Spleen (tissue), 13 donors: ENCODE measurements at places on chromosomes 16 and 17. TPM values are rescaled to one million over a fixed set of nuclear protein-coding genes. Genes with fewer than 3 reads are reported as not detected.
A peak's percentile ranks its signal among the peaks of the same experiment; 100 is the strongest.

GRCh38 chr17:42049834-42050392 lies 488 bp downstream of the C17orf113 start:
- DNase-seq = no peak

GRCh38 chr16:3771513-3771912 lies 54.2 kb upstream of the TRAP1 start:
- DNase-seq = no peak

DNA sequence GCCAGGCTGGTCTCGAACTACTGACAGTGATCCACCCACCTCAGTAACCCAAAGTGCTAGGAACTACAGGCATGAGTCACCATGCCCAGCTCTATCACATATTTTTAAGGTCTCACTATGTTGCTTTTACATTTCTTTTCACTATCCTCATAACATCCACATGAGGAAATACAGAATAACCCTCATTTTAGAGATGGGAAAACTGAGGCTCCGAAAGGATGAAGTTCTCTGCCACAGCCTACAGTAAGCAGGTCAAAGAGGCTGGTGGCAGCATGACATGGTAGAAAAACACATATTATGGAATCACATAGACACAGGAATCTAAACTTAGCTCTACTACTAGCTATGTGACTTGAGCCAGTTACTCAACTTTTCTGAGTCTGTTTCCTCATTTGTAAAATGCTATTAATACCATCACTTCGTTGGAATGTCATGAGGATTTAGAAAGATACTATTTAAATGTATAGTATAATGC lies 32.2 kb downstream of the APPBP2 start:
- no peak for DNase-seq

- no peak for DNase-seq
Measured at GRCh38 chr17:68771867-68772515, 170.8 kb upstream of the FAM20A start.

GRCh38 chr16:75710344-75710743 lies 9.1 kb upstream of the DUXB start:
- no peak for DNase-seq

DNA sequence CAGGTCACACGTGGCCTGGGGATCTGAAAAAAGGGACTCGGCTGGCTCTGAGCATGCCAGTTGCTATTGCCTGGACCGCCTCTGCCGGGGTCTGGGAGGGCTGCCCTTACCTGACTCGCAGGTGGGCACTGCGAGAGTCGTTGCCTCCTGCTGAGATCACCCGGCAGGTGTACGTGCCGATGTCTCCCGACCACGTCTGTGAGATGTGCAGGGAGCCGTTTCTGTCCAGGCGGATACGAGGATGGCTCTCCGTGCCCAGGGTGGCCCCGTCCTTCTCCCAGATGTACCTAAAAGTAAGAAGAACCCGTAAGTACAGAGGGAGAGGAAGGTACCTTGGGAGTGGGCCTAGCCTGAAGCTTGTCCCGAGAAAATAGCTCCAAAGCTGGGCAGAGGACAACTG lies 112.0 kb upstream of the CDC42EP4 start:
- peak; percentile 57 for DNase-seq

DNA sequence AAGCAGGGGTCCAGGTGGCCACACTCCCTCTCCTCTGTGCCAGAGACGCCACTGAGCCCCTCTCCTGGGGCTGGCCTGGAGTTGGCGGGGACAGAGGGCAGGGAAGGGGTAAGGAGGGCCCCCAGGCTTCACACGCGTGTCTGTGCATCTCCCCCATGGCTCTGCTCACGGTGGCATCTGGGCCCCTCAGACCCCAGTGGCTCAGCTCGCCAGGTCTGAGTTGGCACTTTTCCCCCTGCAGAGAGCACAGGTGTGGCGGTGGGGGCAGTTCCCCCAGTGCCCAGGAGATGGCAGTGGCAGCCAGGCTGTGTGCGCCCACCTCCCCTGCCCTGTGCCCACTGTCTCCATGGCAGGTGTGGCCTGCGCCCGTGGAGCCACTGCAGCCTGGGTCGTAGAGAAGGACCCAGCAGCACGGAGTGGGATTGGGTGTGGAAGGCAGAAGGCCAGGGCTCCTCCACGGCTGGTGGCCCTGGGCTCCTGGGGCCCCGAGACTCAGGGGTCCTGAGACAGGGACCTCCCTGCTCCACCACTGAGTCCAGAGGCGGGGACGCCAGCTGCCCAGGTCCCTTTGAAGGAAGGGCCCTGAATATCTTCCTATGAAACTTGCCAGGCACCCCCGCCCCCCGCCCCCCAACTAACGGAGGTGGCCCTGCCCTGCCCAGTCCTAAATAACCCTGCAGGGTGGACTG lies 4.3 kb upstream of the APRT start:
- peak; percentile 87 for DNase-seq

DNA sequence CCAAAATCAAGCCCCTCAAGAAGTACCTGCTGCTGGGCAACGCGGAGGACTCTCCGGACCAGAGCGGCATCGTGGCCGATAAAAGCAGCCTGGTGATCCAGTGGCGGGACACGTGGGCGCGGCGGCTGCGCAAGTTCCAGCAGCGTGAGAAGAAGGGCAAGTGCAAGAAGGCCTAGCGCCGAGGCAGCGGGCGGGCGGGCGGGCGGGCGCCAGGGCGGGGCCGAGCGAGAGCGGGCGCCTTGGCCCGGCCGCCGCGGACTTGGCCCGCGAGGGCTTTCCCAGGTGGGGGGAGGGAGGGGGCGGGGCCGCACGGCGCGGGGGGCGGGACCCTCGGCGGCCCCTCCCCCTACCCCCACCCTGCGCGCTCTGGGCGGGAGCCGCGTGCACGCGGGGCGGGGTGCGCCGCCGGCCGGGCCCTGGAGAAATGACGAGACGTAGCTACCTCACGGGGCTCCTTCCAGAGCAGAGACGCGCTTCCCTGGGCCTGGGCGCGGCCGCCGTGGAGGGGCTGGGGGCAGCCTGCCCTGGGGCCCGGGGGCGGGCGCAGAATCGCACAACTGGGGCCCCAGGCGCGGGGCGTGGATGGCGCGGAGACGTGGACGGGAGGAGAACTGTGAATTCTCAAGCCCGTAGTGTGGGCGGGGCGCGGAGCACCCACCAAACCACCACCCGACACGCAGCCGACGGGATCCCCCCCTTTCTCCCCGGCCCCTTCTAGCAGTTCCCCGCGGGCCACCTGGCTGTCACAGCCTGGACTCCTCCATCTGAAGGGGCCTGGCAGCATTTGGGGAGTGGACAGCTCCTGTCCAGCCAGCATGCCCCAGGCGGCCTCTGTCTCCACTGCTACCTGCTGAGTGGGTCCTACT lies 218.7 kb downstream of the NTN1 start:
- DNase-seq = peak; percentile 90

- no peak for DNase-seq
Measured at GRCh38 chr17:54807331-54807730, 93.3 kb upstream of the TOM1L1 start.

- no peak for DNase-seq
Measured at GRCh38 chr17:12579288-12579687, 86.4 kb upstream of the MYOCD start.

DNA sequence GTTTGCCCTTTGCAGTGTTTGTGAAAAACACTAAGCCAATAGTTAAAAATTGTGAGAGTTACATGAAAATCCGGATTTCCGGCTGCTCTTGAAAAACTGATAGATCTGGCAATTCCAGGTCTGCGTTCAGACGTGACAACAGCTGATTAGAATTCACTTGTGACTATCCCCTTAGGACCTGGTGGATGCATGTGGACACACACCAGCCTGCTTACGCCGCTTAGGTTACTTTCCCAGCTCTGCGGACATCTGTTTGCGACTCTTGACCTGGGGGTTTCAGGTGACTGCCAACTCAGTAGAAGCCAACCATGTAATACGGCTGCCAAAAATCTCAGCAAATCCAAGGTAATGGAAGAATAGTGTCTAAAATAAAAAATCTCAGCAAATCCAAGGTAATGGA lies 24.3 kb downstream of the VPS53 start:
- DNase-seq = no peak

- DNase-seq = no peak
Measured at GRCh38 chr16:66847533-66848067, 3.4 kb downstream of the CA7 start.

DNA sequence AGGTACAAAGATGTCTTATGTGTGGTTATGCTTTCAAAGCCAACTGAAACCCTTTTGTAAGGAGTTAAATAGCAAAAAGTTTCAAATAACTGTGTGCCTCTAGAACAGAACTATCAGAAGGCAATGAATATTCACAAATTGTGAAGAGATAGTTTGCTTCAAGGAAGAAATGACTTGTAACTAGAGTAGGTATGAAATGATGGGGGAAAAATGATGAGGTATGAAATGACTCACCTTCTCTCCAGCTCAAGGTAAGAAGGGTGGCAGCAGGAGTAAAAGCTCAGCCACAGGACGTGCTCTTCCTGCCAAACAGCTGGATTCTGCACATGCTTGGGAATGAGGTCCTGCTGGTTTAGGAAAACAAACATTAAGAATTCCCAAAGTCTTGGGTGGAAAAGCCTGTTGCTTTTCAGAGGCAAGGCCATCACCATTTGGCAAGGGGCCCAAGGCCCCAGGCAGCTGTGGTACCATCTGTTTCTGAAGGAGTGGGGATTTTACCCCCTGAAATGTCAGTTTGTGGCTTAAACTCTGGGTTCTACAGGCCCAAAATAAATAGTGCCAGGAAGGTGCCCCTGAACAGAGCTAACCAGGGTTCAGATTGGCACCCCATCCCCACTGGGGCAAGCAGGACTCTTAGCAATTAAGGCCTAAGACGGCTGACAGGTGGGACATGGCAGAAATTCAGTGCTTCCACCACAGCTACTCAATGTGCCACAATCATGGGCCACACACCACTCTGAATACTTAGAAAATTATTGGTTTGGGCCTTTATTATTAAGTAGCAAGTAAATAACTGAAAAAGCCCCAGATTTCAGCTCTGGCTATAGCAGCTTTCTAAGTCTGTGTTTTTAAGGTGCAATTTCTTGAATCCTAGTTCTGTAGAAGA lies 13.3 kb downstream of the HERPUD1 start:
- DNase-seq = no peak

DNA sequence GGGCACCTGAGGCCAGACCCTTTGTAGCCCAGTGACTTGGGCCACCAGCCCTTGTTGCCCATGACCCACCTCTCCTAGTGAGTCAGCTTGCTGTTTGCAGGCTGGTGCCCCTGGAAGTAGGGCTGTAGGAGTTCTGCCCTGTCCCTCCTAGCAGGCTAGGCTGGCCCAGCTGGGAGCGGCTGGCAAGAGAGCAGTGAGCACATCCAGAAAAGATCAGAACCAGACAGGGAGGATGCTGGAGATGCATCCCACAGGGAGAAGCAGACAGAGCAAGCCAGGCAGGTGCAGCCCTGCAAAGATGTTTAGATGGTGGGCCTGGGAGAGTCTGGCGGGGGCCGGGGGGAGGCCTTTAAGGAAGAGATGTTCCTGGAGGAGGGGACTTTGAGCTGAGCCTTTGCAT lies 2.4 kb downstream of the SLC5A10 start:
- DNase-seq = peak; percentile 53

DNA sequence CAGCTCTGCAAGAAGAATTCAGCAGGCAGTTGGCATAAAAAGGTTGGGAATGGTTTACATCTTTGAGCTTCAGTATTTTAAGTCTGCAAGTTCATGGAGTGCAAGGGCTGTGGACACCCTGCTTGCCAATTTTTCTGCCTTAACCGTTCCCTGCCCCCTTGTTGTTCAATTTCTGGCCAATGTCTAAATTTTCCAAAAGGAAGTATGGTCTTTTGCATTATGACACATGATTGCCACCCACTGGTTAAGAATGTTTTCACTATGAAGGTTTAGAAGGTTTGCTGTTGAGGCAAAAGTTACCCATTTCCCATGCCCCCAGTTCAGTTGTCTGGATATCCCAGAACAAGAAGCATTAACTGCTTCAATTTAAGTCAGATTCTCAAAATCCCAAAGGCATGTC lies 441.9 kb downstream of the CDH13 start:
- no peak for DNase-seq

DNA sequence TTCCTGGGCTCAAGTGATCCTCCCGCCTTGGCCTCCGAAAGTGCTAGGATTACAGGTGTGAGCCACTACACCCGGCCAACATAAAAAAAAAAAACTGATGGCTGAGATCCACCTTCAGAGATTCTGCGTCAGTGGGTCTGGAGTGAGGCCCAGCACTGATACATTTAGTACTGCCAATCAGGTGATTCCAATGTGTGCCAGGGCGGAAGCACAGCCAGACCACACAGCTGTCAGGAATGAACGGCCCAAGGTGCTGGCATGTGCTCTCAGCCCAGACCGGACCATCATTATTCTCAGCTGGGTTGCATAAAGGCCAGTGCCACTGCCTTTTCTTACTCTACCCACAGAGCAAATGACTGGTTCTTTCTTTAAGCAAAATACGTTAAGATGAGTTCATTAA lies 1.2 kb upstream of the BCO1 start:
- DNase-seq = peak; percentile 24

- no peak for DNase-seq
Measured at GRCh38 chr17:46152423-46152822, 40.8 kb downstream of the KANSL1 start.

- DNase-seq = no peak
Measured at GRCh38 chr17:32927724-32928585, at the start of gene TMEM98. Gene TMEM98 (plus strand): TSS chr17:32928153. CDS start chr17:32931529, 3,376 bp downstream.

DNA sequence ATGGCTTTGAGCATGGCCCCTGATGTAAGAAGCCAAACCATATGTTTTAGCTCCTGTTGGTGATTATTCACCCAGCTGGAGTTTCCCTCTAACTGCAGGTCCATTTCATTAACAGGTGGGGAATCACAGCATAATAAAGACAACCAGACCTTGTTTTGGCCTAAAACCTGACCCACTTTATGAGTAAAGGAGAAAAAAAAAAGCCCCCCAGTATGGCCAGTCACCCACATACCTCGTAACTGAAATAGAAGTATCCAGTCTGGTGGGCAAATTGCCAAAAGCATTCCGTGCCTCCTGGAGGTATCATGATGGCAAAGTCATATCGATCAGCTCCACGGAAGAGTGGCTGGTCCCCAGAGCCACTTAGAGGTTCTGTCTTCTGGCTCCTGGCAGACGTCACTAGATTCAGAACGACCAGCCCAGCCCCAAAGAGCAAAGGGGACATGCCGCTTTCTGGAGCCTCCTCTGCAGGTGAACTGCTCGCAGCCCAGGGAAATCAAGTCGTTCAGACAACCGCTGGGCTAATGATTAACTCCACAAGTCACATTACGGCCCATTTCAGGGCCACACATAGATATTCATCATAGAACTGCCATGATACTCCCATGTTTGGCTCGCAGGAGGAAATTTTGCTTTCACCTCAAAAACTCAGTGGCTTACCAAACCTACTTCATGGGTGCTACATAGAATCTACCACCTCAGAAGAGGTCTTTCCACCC lies at the start of gene TMED6:
Gene TMED6, minus strand, starts transcription at position 478 of the 719 bp plus-strand sequence. Its CDS starts 33 bp downstream, at position 445.
- peak; percentile 24 for DNase-seq

DNA sequence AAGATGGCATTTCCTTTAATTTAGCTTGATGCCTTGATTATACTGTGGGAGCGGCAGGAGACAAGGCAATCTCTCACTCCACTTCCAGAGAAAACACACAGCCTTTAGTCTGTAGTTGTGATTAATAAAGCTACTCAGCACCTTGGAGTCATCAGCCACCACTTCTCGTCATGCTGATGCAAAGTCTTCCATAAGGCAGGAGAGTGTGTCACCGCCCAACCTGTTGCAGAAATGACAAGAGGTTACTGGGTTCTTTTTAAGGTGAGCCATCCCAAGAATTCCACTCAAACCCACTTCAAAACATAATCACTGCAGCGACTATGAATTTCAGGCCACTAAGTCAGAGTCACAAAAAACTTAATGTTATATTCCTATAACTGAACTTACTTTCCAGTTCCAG lies 223.9 kb upstream of the TOX3 start:
- no peak for DNase-seq

ABCA9 gene
- 0.30 TPM for total RNA-seq

SLC38A8 gene
- not detected for total RNA-seq

NHLRC4 gene
- total RNA-seq = 8.8 TPM

PRCD gene
- 18.8 TPM for total RNA-seq

NXN gene
- total RNA-seq = 11.5 TPM

FAM20A gene
- total RNA-seq = 26.0 TPM

KIF19 gene
- 48.2 TPM for total RNA-seq

CORO1A gene
- 532 TPM for total RNA-seq

NECAB2 gene
- total RNA-seq = not detected

CMTM2 gene
- total RNA-seq = 13.7 TPM
